NCI-H774 (cell line): ENCODE measurements at places on chromosomes 16 and 17.

GRCh38 chr17:27155866-27156265 is 138.0 kb upstream of the WSB1 start:
- DNase-seq = no peak

- DNase-seq = no peak
Observed at GRCh38 chr17:76255801-76256429, 9.2 kb upstream of the UBALD2 start.

GRCh38 chr17:51107778-51108177 is 12.9 kb downstream of the SPAG9 start:
- DNase-seq = no peak

DNA sequence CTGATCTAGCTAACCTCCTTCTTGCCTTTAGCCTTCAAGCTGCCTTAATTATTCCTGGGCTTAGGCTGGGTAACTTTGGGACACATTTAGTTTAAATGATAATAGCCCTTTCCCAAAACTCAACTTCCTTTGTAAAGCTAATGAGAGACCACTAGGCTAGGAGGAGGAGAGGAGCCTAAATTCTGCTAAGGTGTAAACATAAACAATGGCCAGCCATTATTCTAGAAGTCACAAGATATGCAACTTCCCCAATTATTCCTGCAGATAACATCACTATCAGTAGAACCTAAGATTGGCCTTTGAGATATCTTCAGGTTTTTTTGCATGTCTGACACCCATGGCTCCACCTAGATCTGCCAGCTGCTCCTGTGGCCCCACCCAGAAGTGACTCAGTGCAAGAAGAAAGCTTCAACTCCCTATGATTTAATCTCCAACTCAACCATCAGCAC is 131.2 kb upstream of the FAM20A start:
- no peak for DNase-seq

GRCh38 chr16:67444259-67445125 is 13.6 kb downstream of the HSD11B2 start:
- no peak for DNase-seq

DNA sequence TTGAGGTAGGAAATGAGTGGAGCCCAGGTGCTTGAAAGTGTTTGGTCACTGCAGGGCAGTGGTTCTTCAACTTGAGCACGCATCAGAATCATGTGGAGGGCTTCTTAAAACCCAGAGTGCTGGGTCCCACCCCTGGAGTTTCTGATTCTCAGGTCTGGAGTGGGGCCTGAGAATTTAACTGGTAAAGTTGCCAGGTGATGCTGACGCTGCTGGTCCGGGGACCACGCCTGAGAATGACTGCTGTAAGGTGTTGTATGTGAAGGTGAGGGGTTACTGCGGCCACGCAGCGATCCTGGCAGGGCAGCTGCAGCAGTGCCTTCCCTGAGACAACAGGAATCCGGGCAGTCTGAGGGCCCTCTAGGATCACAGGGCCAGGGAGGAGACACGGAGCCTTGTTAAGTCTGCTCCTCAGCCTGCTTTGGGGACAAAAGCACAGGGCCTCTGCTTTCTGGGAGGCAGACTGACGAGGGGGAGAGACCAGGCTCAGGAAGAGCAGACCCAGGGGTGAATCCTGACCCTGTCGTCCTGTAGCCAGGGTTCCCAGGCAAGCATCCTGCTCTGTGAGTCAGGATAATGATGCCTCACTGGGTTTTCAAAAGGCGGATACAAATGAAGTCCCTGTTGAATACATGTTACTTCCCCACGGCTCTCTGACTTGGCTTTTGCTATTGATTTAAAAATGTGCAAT is 16.2 kb downstream of the CCDC42 start:
- DNase-seq = no peak

DNA sequence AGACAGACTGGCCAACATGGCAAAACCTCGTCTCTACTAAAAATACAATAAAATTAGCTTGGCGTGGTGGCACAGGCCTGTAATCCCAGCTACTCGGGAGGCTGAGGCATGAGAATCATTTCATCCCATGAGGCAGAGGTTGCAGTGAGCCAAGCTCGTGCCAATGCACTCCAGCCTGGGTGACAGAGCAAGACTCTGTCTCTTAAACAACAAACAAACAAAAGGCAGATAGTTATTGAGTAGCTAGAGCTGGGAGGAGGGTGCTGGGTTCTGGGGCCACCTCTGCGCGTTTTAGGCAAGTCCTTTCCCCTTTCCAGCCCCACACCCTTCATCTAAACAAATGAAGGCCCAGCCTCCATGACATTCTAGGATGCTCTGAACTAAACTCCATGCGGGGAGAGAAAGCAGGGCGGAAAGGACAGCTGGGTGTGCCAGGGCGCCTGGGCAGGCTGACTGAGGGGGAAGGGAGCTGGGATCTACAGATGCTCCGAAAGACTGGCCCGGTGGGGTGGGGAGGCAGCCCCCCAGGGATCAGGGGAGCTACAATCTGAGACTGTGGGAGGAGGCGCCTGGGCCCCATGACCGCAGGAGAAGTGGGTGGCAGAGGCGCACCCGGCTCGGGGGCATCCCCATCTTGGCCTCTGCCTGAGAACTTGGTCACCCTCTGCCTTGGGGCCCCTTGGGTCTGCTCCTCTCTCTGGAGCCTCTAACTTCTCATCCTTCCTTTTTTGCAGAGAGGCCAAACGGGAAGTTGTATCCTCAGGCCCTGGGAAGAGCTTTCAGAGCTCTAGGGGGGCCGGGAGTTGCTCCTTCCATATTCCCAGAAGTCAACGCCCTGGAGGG is 910 bp downstream of the ITGAL start:
- no peak for DNase-seq

GRCh38 chr16:86025706-86026105 is 126.7 kb downstream of the IRF8 start:
- no peak for DNase-seq

DNA sequence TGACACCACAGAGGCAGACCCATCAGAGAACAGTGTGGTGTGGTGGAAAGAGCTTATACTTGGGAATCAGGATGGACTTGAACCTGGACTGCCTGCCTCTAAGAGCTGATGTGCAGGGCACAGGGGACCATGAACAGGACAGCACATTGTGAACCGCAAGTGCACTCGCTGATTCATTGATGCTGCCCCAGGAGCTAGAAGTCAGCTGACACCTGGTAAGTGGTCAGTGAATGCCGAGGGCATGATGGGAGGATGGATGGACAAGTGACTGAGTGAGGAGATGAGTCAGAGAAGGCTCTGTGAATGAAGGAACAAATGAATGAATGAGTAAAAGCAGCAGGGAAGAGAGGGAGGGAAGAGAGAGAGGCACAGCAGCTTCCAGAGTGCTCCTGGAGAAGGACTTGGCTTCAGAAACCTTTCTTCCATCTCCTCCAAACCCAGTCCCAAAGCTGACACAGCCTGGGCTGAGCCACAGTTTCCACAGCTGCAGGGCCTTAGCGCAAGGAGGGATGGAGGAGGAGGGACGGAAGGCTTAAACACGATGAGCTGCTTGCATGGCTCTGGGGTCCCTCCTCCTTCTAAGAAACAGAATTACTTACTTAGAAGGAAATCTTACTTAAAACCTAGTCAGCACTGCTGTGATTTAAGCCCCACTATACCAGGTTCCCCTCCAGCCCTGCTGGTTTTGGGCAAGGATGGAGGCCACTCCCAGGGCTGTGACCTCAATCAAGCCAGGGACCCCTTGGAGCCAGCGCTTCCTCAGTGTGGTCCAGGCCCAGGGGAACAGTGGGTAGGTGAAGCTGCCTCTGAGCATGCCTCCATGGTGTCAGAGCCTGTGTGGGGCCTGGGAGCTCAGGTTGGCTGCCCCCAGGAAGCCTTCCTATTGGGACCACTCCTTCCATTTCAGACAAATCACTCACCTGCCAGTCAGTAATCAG is 184.6 kb downstream of the TMEM132E start:
- no peak for DNase-seq
